ENCODE measurements at places on chromosomes 3 and 15.

DNA sequence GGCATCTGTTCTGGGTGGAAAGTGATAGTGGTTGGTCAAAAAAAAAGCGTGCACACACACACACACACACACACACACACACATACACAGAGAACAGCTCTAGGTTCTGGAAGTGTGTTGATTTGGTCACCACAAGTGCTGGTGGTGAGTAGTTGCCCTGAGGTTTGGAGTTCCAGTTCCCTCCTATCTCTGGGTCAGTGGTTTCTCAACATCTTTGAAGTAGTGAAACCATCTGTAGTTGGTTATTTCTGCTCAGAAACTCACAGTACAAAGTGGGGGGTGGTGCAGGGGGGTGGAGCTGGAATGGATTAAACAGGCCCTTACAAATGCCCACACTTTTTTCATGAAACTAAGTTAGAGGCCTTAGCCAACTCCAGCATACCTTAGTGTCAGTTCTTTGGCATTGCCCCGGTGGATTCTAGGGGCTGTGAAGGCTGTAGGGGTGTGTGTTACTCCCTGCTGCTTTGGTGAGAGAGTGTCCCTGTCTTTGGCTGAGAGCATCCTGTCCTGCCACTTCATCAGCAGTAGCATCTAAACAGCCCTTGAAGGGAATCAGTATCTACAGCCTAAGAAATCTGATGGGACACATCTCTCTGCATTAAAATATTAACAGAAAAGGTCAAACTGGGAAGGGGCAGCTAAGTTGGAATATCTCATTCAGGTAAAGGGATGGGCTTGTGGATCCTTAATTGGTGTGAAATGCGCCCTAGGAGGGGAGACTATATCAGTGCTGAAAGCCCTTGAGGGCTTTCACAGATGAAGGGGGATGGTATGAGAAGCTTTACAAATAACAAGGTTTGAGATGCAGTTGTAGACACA, 20.6 kb downstream of the SMAD3 start:
- no peak for DNase-seq

GRCh38 chr15:63495780-63496488, 8.5 kb upstream of the USP3 start:
- no peak for DNase-seq

GRCh38 chr15:78276064-78276943, 11.9 kb downstream of the DNAJA4 start:
- no peak for DNase-seq

DNA sequence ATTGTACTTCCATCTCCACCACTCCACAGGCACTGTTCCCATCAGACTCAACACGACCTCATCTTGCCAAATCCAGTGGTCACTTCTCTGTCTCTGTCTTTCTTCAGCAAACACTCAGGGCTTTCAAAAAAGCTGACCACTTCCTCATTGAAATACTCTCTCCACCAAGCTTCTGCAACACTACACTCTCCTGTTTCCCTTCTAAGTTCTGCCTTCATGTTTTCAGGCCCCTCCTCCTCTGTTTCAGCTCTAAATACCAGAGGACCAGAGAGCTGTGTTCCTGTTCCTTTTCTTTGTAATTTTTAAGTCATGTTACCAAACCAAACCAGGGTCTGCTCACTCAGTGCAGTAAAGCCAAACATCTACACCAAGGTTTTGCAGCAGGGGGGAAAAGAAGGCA, 33.8 kb upstream of the ACP3 start:
- no peak for DNase-seq

GRCh38 chr15:57470543-57470942, 94.2 kb downstream of the CGNL1 start:
- no peak for DNase-seq

- DNase-seq: no peak
These were observed 28.2 kb downstream of the GJD2 start for GRCh38 chr15:34726406-34727100.

DNA sequence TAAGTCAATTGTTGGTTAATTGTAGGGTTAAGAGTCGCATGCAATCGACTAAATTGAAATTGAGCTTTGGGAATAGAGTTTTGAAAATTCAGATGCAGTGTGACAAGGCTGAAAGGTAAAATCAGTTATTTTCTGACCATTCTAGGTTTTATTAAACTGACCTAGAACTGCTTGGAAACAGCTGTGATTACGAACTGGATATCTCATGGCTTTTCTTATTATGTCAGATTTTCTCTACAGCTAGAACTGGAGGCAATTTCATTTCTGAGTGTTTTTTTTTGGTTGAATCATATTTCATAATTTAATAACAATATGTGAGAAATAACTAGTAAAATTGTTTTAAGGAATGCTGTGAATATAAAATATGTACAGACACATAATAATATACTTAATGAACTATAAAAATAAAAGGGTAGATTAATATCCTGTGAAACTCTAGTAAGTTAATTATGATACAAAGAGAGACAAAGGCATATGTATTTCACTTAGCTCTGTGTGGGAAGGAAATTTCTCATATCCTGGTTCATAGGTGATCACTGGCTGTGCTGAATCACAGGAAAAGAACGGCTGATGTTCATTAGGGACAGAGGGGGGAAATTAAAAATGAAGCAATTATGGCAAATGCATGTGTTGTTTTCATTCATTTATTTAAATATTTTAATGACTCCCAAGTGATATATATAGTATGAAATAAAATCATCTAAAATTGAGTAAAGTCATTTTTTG, 403.2 kb downstream of the ZIC1 start:
- DNase-seq: no peak

- DNase-seq: no peak
These were observed 16.4 kb downstream of the FAM107A start for GRCh38 chr3:58560771-58561311.

DNA sequence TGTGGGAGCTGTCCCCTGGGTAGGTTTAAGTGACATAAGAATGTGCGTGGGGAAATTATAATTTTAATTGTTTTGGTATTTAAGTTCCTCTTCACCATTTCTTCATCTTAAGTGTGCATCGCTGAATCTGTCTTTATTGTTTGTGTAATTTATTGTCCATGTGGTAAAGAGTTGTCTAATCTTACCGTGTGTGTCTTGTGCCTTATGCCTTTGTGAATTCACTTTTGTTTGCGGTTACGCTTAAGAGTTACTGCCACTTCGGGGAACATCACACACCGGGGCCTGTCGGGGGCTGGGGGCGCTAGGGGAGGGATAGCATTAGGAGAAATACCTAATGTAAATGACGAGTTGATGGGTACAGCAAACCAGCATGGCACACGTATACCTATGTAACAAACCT, 767 bp downstream of the WDR48 start:
- DNase-seq: no peak

- DNase-seq: no peak
These were observed 21.7 kb downstream of the XXYLT1 start for GRCh38 chr3:195249057-195249770.

DNA sequence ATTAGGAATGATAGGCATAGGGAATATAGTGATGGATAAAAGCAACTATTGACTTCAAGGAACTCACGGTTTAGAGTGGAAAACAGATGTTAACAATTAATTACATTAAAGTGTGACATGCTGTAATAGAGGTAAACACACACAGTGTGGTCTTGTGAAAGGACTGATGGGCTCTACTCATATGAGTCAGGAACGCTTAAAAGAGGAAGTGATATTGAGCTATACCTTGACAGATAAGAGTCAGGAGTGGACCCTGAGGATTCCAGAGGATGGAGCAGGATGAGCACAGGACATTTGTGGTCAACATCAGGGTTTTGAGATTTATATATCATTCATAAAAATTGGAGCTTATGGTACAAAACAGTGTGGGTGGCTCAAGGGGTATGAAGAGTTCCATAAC, 11.0 kb downstream of the EXOG start:
- no peak for DNase-seq

Measured in activated naive CD4-positive, alpha-beta T cell (primary cell).